AML-193 (cell line): ENCODE measurements at places on chromosomes 4 and X.

GRCh38 chrX:146433771-146434170 lies 375.8 kb upstream of the CXorf51B start:
- no peak for DNase-seq

- no peak for DNase-seq
Observed at GRCh38 chrX:41090568-41091238, 5.5 kb downstream of the USP9X start.

DNA sequence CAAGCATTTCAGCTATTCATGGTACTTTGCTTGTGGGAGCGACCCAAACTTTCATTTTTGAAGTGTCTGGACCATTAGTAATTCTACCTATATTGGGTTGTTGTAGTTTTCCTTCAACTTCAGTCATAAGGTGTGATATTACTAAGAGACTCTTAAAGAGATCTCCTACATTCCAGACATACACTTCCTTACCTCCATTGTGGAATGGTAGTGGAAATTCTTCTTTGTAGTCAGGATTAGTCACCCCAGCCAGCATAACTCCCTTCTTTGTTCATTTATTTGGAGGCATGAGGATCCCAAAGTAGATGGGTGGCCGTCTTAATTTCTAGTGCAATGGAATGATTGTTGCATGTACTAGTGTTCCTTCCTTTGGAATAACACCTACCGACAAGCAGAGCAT lies 991.4 kb downstream of the ARAP2 start:
- DNase-seq: no peak

- DNase-seq: no peak
Observed at GRCh38 chr4:154744341-154744926, 634 bp downstream of the LRAT start.

DNA sequence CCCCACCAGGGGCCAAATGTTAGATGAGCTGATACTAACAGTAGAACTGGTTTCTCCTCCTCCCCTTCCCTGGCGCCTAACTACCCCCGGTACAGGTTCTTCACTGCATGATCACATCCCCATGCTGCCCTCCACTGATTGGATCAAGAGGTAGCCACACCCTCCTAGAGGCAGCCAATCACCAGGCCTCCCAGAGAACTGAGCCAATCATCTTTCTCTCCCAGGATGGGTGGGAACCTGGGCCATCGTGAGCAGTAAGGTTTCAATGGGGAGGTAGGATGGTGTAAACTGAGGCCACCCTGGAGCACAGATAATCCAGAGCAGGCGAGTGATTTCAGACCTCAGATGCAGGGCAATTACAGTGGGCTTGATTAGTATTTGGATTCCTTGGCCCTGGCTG lies 64.2 kb downstream of the PPP2R2C start:
- no peak for DNase-seq
